ENCODE measurements at places on chromosomes 6 and 20.

GRCh38 chr20:64264091-64264490, 8.5 kb downstream of the PCMTD2 start:
- DNase-seq: no peak

- peak; percentile 3 for DNase-seq
Observed at GRCh38 chr20:23094213-23094896, 8.2 kb upstream of the CD93 start.

DNA sequence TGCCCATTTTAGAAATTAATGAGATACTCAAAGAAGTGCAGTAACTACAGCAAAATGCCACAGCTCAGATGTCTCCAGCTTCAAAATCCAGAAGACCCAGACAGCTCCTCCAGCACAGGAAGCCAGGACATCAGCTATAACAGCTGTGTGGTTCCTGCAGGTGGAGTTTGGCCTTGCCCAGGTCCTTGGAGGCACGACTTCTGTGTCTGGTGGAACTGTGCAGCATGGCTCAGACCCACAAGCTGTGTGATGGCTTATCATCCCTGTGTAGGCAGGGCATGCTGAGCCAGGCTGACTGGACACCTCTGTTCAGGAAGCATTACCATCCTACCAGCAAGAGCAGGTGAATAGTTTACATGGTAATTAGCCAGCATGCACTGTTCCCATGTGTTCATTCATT, 26.5 kb upstream of the CD93 start:
- DNase-seq: no peak

- no peak for DNase-seq
Observed at GRCh38 chr6:143844006-143844405, 868 bp downstream of the LTV1 start.

- DNase-seq: no peak
Observed at GRCh38 chr20:23119456-23120216, 33.5 kb upstream of the CD93 start.

GRCh38 chr20:34190679-34191090, 50.5 kb upstream of the ASIP start:
- DNase-seq: peak; percentile 68

DNA sequence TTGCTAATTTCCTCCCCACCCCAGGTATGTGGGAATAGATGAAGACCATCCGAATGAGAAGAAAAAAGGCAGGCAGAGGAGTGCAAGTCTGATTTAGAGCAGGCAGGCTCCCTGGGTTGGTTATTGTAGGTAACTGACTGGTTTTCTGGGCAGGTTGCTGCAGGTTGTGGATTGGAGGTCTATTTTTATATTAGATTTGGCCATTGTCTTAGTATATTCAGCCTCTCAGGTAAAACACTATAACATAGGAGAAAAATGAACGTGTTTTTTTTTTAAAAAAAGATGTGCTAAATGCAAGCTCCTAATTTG, 492 bp upstream of the TBC1D7 start:
- no peak for DNase-seq

DNA sequence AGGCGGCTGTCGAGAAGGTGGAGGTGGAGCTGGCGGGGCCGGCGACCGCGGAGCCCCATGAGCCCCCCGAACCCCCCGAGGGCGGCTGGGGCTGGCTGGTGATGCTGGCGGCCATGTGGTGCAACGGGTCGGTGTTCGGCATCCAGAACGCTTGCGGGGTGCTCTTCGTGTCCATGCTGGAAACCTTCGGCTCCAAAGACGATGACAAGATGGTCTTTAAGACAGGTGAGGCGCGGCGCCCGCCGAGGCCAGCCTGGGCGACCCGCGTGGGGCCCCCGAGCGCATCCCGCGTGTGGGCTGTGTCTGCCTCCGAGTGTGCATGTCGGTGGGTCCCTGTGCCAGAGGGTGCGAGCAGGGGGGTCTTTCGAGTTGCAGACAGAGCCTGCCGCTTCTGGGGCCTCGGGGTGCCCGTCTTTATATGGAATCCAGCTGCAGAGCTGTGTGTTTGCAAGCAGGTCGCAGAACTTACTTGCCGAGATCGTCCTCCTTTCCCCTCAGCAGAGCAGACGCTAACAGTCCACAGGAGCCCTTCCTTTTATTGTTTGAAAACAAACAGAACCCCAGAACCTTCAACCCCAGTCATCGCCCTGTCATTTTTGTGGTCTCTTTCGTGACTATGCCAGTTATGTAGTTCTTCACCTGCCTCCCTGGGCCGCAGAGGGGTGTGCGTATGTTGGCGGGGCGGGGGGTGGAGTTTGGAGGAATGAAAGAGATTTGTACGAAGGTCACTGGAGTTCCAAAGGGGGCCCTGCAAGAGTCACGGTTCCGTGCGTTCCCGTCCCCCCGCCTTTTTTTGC, 766 bp downstream of the SLC16A10 start:
- peak; percentile 62 for DNase-seq

- DNase-seq: no peak
Observed at GRCh38 chr6:141848029-141848890, 284.5 kb upstream of the GJE1 start.

DNA sequence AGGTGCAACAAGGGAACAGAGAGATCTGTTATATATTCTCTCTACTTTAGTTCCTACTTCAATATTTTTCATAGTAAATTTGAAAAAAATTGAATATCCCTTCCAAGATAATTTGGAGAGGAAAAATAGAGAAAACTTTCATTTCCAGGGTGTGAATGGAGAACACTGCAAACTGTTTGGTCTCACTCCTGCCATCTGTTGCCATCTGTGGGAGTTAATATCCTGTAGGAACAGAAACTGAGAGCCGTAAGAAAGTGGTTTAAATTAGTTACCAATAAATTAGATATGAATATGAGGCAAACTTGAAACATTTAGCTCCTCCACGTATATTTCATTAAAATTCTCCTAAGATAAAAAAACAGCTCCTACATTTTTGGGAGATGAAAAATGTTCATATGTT, 4.2 kb downstream of the ZNF337 start:
- DNase-seq: no peak

DNA sequence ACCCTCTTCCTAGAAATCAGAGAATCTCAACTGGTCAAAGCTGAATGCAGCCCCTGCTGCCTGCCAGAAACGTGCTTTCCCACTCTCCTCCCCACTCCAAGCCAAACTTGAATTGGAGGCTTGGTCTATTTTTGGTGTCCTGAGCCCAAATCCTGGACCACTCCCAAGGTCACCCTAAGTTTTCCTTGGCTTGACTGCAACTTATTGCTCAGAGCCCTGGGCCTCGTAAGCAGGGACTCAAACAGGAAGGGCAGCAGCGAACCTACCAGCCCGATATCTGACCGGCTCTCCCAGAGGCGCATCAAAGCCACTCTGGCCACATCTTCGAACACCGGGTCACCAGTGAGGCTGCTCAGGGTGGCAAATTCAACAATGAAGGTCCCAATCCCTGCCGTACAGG, 12.7 kb downstream of the EDEM2 start:
- peak; percentile 39 for DNase-seq

GRCh38 chr6:143596866-143597265, 80.9 kb upstream of the PHACTR2 start:
- no peak for DNase-seq

DNA sequence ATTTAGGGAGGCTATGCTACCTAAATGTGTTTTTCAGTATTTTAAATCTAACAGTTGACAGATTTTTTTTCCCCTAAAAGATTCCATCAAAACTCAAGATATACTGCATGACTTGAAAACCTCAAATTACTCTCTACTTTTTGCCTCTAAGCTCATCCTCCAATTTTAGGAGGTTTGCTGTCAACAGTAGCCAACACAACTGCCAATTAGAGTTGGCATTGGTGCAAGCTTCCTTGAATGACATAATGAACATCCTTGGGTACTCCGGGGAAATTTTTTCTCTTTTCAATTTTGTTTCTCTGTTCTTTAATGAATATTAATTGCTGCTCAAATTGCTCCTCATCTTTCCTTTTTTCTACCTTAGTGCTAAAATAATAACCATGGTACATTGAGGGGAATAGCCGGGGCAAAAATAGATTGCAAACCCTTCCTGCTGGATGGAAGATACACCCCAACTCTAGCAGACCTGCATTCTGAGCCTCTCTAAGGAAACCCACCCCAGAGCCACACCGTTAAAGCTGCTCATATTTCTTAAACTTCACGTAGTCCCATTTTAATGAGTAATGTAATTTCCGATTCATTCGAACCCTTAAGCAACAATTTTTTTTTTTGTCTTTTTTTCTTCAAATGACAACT, 34.3 kb downstream of the SLC22A23 start:
- DNase-seq: no peak

DNA sequence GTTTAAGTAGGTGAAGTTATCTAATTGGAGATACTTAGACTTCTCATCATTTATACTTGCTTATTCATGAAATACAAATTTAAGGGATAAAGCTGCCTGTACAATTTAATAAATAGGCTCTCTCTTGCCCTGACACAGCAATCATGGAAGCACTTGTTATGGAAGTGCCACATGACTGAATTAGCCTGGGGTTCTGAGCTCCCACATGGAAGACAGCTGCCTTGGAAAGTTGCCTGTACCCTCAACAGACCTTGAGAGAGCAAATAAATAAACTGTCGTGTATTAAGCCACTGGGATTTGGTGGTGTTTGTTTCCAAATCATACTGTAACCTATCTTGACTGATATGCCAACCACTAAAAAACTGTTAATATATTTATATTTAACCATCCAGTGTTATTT, 87.0 kb upstream of the RSPO3 start:
- no peak for DNase-seq

GRCh38 chr6:44529146-44529905, 141.8 kb downstream of the CDC5L start:
- no peak for DNase-seq

DNA sequence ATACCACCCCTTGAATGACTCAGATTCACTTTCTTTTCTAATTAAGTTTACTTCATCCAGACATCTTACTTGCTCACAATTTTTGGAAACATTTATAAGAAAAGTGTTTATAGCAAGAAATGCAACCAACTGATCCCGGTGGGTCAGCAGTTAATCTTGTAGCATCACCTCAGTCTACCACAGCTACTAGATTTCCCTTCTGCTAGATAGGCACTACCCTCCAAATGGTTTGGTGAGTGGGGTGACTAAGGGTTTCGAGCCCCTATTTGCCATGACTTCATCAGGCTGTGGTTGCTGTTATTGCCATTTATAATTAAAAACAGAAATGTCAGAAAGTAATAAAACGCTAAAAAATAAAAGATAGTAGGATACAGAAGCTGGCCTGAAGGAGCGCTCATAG, 930.1 kb upstream of the GJE1 start:
- no peak for DNase-seq

- DNase-seq: no peak
Observed at GRCh38 chr6:67131827-67132226, 1424.8 kb upstream of the EYS start.

- peak; percentile 69 for DNase-seq
Observed at GRCh38 chr6:30463651-30464618, 25.4 kb upstream of the HLA-E start.

GRCh38 chr6:151436802-151437201, 15.1 kb downstream of the RMND1 start:
- no peak for DNase-seq

DNA sequence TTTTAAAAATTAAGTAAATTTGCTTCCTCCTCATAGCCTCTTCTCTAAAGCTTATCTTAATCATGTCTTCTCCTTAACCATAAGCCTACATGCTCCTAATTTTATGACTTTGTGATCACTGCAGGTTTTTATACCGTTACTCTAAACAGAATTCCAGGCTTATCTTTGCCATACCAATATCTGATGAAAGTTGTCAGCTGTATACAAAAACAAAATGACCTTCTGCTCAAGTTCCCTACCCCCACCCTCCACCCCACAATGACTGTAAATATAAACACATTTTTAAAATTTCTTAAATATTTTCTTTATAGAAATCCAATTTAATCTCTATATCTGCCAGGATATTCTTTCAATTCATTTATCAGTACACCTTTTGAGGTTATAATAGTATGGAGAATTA, 60.5 kb upstream of the SGK1 start:
- DNase-seq: no peak

DNA sequence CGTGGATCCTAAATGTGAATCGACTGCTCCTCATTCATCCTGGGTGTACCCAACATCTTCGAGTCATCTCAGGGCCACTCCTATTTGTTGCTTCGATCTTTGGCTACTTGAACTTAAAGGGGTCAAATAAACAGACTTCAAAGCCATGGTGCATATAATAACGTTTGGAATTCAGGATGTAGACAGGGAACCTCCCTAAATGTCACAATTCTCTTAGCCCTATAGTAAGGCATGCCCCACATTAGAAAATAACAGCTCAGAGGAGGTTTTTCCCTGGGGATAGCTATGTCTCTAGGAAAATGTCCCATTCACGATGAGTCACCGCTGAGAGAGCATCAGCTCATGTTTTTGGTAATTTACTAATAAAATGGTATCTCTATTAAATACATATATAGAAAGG, 54.8 kb upstream of the BMP6 start:
- DNase-seq: no peak

DNA sequence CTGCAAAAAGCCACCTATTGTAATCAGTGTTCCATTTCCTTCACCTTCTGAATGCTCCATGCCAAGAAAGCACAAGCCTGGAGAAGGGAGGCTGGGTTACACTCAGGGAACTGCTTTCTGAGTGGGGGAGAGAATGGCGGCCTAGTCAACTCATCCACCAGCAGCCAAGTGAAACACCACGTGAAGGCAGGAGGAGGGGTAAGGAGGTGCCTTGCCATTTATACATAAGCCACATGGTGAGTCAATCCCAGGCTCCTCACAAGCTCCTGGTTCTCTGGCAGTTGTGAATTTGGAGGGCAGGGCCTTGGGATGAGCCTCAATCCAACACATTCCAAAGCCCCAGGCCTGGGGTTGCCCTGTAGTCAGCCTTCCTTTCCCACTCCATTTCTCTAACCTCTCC, 149.4 kb downstream of the CD24 start:
- DNase-seq: no peak

GRCh38 chr6:157029980-157030690, 253.0 kb downstream of the ARID1B start:
- no peak for DNase-seq

DNA sequence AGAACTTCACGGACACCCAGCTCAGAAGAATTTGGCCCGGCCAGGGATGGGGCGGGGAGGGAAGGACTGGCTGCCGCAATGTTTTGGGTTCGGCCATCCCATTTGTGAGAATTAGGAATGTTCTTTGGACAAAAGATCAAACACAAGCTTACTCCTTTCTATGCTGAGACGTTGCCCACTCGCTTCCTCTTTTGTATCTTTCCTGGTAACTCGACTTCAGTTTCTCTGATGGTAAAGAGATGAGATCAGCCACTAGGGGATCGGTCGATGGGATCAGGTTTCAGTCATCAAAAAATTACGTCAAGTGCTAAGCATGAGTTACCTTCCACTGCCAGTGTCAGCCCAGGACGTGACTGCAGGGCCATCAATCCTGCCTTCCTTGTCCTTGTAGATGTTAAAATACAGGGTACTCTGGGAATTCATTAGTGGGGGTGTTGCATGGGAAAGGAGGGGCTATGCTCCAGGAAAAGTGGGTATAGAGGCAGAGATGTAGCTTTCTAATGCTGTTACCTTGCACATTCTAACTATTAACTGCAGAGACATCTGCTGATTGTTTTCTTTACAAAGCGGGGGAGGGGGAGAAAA, 190.2 kb downstream of the TSHZ2 start:
- DNase-seq: peak; percentile 5

- no peak for DNase-seq
Observed at GRCh38 chr6:36912586-36912985, 26.8 kb downstream of the C6orf89 start.

GRCh38 chr6:148831064-148831463, 84.2 kb downstream of the UST start:
- DNase-seq: no peak

- DNase-seq: no peak
Observed at GRCh38 chr20:14522595-14522994, 185.2 kb upstream of the FLRT3 start.

GRCh38 chr6:24686946-24687345, 20.1 kb downstream of the ACOT13 start:
- DNase-seq: no peak

- no peak for DNase-seq
Observed at GRCh38 chr6:44386929-44387345, 569 bp upstream of the CDC5L start.
